Fibroblast of skin of right quadriceps (primary cell): ENCODE measurements at places on chromosomes 3 and 15.

- DNase-seq, result no peak
Measured at GRCh38 chr3:139987908-139988307, 52.9 kb downstream of the CLSTN2 start.

DNA sequence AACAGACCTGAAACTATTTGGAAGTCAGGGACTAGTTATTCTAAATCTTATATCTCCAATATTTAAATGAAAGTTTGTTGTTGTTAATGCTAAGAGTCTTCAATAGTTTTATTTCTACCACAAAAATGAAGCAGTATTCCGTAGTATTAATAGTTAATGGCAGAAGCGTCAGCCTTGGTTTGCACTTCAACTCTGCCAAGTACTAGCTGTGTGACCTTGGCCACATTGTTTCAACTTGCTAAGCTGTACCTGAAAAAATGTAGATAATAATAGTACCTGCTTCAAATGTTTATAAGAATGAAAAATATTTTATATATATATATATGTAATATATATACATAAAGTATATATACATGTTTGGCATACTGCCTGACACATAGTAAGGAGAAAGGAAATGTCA is 354.6 kb upstream of the SATB1 start:
- DNase-seq, result no peak

- no peak for DNase-seq
Measured at GRCh38 chr3:153103406-153103945, 58.5 kb upstream of the RAP2B start.

- DNase-seq, result no peak
Measured at GRCh38 chr3:128745742-128746141, 19.8 kb downstream of the RAB7A start.

- peak; percentile 55 for DNase-seq
Measured at GRCh38 chr3:112327371-112327951, 5.5 kb upstream of the CD200 start.

GRCh38 chr3:79306934-79307570 is 460.7 kb downstream of the ROBO1 start:
- no peak for DNase-seq

DNA sequence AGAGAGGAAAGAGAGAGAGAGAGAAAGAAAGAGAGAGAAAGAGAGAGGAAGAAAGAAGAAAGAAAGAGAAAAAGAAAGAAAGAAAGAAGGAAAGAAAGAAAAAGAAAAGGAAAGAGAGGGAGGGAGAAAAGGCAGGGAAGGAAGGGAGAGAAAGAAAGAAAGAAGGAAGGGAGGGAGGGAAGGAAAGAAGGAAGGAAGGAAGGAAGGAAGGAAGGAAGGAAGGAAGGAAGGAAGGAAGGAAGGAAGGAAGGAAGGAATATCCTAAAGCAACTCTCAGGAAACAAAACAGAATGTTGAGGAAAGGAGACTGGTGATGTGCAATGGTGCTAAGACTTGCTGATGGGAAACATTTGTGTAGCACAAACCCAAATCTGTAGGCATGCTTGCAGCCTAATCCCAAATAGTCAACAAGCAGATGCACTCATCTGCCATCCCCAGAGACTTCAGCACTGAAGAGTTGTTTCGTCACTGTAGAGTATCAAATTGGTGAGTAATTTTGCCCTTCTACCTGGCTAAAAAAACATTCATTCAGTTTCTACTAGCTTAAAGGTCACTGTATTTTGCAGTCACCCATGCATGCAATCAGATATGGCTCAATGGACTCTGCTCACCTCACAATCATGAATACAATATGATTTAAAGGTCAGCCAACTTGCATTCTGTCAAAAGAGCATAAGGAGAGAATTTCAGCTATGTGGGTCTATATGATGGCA is 480.3 kb downstream of the FGF12 start:
- DNase-seq, result no peak

DNA sequence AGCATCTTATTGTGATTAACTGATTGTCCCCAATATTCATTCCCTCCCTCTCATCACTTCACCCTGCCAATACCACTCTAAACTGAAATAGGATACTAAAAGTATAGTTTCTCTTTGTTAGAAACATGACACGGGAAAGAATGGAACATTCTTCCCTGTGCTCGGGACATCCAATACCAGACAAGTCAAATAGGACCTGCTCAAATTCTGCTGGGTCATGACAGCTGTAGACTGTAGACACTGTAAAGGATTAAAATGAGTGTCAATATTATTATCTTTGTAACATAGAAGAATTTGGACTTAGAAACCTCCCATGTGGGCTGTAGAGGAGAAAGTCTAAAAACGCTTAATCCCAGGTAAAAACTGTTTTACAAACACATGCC is 315.0 kb upstream of the NR2E3 start:
- DNase-seq, result no peak

DNA sequence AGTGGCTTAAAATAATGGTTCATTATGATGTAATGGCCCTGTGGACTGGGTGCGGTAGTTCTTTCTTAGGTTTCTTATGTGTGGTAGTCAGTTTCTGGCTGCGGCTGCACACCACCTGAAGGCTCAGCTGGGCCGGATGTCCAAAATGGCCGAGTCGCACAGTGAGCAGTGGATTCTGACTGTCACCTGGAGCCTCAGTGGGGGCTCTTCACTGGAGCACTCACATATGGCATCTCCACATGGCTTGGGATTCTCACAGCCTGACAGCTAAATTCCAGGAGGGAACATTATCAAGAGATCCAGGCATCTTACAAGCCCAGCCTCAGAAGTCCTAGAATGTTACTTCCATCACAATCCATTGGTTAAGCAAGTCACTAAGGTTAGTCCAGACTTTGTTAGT is 26.8 kb upstream of the ALDH1L1 start:
- no peak for DNase-seq

DNA sequence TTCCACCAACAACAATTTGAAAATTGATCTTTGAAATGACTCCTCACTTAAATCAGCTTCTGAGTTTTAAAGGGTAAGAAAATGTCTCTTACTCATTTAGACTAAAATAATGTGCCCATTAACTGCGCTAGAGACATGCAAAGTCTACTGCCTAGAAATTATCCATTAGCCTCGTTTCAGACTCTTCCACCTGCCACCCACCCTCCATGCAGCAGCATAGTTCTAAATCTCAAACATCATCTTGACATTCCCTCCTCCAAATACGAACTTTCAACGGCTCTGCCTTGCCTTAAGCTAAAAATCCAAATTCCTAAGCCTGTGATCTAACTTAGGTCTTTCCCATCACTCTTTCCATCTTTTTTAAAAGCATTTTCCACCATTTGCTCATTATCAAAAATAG is 66.6 kb upstream of the ST8SIA2 start:
- no peak for DNase-seq

DNA sequence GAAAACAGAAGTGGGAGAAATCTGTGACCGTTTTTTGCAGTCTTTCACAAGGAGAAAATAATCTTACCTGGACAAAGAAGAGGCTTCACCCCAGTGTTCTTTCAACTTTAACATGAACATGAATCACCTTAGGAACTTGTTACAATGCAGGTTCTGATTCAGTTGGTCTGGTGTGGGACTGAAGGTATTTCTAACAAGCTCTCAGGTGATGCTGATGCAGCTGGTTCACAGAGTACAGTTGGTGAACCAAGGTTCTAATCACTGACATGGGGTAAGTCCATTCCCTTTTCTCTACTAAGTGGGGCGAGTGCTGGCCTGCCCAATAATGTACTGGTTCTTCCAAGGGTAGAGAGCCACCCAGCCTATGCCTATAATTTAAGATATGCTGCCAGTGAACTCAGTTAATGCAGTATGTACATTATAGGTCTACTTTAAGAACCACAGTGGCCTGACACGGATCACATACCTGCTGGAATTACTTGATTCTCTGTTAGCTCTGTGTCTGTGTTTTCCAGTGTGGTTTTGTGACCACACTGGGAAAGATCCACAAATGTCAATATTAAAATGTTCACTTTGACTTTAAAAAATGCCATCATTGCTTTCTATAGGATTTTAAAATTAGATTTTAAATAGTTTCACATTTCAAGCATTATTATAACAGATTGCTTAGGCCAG is 304.1 kb downstream of the ZNF621 start:
- no peak for DNase-seq

- peak; percentile 24 for DNase-seq
Measured at GRCh38 chr15:83571820-83572707, 81.9 kb upstream of the ADAMTSL3 start.

GRCh38 chr3:110711851-110712516 is 359.6 kb upstream of the NECTIN3 start:
- DNase-seq, result peak; percentile 35
